Adrenal gland (tissue), 19 donors: ENCODE measurements at places on chromosomes 4 and X.

DNA sequence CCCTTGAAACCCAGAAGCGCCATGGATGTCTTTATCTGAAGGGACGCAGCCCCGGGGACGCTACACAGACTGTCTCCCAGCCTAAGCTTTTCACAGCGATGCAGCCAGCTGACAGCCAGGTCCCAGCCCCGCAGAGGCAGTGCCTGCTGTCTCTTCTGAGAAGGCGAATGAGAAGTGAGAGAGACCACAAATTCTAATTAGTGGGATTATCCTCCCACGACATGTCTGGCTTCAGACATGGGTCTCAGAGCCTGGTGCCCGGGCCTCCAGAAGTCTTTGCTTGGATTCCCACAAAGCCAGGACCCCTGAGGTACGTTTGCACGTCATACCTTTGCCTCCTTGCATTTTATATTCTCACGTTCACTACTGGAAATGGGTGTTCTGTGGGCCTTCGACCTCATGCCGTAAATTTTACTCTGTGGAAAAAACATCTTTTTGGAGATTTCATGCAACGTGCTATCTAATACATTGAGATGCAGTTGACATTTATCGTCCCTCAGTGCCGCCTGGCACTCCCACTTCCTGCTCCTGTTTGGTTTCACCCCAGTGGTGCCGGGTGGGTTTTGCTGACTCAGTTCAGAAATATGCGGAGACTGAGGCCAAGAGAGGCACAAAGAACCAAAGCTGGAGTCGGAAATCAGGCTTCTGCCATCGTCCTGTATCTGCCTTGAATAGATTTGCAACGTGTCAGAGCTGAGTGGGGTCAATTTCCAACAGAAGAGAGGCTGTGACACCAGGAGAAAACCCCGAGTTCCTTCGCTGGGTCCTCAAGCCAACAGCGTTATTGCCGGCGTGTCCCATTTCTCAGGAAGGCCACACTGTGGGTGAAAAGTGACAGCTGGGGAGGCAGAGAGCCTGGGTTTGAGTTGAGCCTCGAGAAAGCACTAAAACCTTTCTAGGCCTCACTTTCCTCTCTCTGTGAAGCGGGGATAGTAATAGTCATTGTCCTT lies 114.4 kb downstream of the STK32B start:
- DNase-seq, result no peak

DNA sequence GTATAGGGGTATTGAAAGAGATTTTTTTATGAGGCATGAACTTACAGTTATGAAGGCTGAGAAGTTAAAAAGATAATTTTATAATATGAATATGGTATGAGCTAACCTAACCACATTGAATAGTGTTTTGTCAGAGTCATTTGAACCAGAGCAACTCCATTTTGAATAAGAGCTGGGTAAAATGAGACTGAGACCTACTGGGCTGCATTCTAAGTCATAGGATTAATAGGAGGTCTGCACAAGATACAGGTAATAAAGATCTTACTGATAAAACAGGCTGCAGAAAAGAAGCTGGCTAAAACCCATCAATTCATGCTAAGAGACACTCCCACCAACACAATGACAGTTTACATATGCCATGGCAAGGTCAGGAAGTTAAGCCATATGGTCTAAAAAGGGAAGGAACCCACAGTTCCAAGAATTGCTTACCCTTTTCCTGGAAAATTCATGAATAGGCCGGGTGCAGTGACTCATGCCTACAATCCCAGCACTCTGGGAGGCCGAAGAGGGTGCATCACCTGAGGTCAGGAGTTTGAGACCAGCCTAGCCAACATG lies 209.2 kb downstream of the TECRL start:
- no peak for DNase-seq

DNA sequence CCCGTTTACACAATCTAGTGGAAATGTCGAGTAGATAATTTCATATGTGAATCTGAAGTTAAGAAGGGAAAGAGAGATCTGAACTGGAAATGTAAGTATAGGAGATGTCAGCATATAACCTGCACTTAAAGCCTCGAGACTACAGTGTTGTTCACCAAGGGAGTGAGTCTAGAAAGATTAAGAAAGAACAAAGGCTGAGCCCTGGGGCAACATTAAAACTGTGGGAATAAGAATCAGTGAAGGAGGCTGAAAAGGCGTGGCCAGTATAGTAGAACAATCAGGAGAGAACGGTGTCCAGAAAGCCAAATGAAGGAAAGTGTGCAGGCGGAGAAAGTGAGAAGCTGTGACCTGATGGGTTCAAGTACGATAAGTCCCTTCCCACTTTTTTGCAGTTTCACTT lies 118.8 kb upstream of the TENM3 start:
- DNase-seq, result no peak

DNA sequence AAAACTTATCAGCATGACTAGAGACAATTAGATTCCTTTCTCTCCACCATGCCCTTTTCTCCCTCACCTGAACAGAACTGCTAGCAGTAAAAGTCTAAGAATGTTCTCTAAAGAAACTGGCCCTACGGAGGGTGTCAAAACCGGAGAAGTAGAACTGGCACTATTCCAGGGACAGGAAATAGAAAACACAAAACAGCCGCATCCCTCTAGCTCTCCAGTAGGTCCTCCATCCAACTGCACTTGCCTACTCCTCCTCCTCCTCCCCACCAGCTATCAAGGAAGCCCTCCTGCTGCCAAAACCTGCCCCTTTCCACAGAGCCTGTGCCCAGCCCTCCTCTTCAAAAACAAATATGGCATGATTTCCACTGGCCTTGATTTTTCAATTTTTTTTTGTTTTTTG lies 28.4 kb downstream of the FUNDC1 start:
- no peak for DNase-seq

DNA sequence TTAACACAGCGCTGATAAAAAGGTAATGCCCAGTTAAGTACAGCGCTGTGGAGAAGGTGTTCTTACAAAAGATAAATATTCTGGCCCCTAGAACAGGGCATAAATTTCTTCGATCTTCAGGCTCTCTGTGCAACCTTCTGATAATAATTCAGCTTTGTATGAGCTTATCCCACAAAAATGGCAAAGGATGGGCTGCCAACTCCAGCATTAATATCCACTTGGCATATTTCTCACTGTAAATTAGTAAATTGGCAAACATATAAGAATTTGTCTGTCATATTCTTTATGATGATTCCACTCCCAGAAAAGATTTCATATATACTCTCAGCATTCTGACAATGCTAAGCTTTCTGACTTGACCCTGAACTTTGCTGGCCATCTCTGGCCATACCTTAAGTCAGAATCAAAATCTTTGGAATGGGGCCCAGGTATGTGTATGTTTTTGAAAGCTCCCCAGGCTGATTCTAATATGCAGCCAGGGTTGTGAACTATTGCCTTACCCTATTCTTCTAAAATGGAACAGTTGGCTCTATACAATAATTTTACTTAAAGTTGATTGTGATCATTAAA lies 134.8 kb downstream of the FRYL start:
- no peak for DNase-seq

GRCh38 chrX:10471418-10471817 lies 149.0 kb downstream of the MID1 start:
- DNase-seq, result no peak

GRCh38 chr4:129823105-129823504 lies 727.2 kb downstream of the C4orf33 start:
- no peak for DNase-seq

DNA sequence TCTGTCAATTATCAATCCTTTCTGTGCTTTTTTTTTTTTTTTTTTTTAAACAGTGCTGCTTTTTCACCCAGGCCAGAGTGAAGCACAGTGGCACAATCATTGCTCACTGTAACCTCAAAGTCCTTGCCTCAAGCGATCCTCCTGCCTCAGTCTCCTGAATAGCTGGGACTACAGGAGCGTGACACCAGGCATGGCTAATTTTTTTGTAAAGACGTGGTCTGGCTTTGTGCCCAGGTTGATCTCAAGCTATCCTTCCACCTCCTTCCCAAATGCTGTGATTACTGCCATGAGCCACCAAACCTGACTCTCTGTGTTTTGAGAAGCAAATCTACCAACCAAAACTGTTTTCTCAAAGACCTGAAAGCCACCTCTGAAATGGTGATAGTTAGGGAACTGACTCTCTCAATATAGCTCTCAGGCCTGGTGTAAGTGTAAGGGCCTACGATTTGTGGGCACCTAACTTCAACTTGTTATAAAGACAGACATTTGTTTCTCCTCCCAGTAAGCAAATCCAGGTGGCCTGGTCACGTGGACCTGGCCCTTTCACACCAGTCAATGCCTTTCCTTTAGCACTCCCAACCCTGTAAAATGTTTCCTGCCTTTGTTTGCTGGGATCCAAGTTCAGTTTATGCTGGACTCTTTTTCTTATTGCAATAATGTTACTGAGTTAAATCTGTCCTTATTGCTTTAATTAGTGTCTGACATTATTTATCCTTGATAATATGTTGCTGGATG lies 2015.9 kb downstream of the PCDH7 start:
- DNase-seq, result no peak

DNA sequence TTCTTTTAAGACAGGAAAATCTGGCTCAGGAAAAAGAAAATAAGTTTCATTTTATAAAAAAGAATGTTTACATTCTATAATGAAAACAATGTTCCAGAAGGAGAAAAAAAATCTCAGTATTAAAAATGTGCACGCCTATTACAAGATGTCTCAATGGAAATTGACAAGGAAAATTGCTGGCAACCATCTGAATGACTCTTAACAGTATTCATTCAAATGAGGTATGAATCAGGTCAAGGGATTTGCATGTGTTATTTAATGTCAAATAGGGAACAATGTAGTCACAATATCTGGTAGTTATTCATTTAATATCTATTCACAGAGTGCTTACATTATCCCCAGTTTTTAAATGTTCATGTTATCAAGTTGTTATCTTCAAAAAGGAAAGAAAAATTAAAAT lies 208.4 kb upstream of the TRAM1L1 start:
- DNase-seq, result no peak

DNA sequence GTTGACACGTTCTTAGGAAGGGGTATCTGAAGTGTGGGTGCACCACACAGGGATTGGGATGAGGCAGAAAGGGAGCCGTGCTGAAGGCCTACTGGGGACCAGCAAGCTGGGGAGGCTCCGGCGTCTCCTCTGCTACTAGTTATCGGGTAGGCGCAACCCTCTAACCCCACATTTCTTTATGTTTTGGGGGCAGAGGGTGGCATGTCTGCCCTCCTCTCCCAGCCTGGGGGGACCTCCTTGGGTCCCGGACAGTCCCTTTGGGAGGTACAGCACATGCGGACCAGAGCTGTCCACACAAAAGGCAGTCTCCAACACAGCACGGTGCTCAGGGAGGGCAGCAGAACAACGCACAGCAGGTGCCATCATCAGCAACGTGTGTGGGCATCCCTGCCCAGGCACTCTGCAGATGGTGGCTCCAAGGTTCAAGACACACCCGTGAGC lies 33.2 kb downstream of the WDR1 start:
- no peak for DNase-seq

GRCh38 chrX:95435198-95435597 lies 1249.4 kb upstream of the DIAPH2 start:
- DNase-seq, result no peak

- no peak for DNase-seq
Observed at GRCh38 chrX:458631-459061, 71.9 kb upstream of the PPP2R3B start.

- no peak for DNase-seq
Observed at GRCh38 chrX:70421618-70422017, 1.5 kb upstream of the GDPD2 start.

DNA sequence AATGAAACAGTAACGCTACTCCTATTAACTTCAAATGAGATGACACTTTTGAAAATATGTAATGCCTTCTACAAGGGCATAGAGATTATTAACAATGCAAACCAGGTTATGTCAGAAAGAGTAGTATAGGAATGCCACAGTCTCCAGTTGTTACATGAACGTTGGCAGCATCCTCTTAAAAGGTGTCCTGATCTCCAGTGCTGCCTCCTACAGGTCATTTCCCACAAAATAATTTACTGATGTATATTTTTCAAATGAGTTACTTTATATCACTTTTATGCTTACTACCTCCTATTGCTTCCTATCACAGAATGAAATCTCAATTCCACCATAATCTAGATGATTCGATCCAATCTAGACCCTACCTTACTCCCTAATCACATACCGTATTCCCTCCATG lies 195.2 kb upstream of the EPHA5 start:
- DNase-seq, result no peak

GRCh38 chr4:85446141-85446861 lies 28.6 kb upstream of the ARHGAP24 start:
- DNase-seq, result no peak

GRCh38 chrX:104018126-104018525 lies 4.6 kb upstream of the H2BW1 start:
- DNase-seq, result no peak

DNA sequence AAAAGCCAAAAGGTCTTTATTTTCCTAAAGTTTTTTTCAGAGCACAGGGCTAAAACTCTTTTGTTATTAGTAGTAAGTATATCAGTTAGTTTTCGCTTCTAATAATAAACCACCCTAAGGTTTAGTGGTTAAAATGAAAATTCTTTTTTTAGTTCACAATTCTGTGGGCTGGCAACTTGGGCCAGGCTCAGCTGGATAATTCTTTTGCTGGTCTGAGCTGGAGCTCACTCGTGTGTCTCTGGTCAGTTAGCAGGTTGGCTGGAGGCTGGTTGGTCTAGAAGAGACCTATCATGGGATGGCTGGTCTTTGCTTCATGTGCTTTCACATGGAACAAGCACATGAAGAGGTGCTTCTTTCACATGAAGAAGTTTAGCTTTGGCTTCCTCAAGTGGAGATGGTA lies 227.1 kb upstream of the LCORL start:
- no peak for DNase-seq

DNA sequence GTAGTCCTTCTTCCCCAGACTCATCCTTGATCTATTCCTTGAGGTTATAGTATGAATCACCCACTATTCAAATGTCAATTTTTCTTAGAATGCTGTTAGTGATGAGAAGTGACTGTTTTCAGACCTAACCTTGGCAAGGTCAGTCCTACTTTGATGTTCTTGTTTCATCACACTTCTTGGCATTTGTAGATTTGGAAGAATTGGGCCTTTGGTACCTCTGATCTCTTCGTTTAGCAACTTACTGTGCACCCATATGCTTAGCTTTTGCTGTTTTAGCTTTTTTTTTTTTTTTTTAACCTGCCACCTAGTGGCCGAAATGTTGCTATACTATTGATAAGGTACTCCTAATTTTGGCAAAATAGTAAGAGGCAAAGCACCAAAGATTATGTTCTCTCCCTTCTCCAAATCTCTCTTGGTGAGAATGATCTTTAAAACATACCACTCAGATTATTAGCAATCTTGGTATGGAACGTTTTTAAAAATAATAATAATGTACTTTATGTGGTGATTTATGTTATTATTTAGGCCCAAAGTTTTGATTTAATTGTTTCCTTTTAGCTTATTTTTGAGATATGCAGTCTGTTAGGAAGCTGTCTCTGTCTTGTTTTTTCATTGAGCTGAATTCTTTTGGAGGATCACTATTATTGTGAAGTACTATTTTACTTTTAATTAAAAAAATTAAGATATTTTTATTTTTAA lies 16.6 kb downstream of the DCK start:
- no peak for DNase-seq

DNA sequence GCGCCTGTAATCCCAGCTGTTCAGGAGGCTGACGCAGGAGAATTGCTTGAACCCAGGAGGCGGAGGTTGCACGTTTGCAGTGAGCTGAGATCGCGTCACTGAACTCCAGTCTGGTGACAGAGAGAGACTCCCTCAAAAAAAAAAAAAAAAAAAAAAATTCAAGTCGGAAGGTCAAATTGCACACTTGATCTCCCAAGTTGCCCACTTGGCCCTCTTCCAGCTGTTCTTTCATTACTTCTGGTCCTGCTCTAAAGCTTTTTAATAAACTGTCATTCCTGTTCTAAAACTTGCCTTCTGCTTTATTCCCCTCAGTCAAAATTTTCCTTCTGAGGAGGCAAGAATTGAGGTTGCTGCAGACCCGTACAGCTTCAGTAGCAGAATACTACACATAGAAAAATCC lies 2358.0 kb downstream of the ARAP2 start:
- no peak for DNase-seq
